ENCODE measurements at places on chromosomes 3 and 15.

DNA sequence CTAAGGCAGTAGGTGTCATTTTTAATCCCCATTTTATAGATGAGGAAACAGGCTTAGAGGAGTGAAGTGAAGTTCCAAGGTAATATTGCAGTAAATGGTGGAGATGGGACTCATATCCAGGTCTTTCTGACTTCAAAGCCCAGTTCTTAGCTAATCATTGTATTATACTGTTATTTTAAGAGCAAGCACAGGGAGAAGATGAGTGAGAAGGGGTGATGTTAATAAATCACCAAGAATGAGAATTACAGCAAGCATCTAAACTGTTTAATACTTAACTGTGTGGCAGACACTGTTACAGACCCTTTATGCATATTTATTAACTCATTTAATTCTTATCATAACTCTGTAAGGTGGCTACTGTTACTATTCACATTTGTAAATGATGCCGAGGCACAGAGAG, 61.2 kb downstream of the VPS8 start:
- no peak for DNase-seq

DNA sequence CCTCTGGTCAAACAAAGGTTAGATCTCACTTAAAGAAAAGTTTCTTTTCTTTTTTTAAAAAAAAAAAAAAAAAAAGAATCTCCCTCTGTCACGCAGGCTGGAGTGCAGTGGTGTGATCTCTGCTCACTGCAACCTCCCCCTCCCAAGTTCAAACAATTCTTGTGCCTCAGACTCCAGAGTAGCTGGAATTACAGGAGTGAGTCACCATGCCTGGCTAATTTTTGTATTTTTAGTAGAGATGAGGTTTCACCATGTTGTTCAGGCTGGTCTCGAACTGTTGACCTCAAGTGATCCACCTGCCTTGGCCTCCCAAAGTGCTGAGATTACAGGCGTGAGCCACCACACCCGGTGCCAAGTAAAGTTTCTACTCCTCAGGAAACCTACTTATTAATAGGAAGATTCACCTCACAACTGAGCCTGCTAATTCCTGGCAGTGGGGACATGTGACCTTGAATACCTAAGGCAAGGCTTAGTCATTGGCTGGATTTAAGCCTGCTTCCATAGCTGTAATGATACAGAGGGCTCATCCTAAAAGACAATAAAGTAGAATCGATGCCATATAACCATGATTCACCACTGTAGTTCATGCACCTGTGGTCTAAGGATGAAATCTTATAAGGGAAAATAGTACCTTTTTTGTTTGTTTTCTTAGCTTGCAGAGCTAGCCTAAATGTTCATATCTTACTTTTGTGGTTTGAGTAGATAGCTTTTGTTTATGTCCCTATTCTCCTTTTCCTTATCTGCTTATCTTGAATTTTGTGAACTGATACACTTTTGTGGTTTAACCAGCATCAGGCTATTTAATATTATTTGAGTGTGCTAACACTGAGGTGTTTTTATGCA, 24.8 kb upstream of the RBMS3 start:
- no peak for DNase-seq

DNA sequence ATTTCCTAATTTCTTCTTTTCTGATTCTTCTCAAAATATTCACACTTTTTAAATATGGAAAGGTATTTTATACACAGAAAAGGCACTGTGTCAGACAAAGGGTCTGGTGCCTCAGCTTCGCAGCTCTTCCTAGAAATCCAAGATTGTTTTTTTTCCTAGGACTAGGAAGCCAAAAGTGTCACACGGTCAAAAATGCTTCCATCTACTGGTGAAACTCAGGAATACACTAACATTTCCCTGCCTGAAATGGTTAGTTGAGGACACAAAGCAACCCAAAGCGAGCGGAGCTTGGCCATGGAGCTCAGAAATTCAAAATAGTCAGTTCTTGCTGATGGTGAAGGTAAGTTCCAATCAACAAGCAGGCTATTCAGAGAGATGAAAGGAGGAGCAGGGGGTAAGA, 426.5 kb upstream of the RASGRP1 start:
- DNase-seq, result no peak

DNA sequence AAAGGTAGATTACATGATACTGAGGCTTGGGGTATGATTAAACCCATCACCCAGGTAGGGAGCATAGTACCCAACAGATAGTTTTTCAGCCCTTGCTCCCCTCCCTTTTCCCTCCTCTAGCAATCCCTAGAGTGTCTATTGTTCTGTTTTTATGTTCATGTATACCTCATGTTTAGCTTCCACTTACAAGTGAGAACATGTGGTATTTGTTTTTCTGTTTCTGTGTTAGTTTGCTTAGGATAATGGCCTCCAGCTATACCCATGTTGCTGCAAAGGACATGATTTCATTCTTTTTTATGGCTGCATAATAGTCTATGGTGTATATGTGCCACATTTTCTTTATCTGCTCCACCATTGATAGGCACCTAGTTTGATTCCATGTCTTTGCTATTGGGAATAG, 82.7 kb downstream of the MYLK start:
- DNase-seq, result no peak

GRCh38 chr15:77716632-77717332, 84.1 kb upstream of the LINGO1 start:
- DNase-seq, result no peak
